ENCODE measurements at places on chromosomes 7 and 10.

GRCh38 chr7:137846549-137846826 is 286 bp downstream of the DGKI start:
- no peak for DNase-seq

DNA sequence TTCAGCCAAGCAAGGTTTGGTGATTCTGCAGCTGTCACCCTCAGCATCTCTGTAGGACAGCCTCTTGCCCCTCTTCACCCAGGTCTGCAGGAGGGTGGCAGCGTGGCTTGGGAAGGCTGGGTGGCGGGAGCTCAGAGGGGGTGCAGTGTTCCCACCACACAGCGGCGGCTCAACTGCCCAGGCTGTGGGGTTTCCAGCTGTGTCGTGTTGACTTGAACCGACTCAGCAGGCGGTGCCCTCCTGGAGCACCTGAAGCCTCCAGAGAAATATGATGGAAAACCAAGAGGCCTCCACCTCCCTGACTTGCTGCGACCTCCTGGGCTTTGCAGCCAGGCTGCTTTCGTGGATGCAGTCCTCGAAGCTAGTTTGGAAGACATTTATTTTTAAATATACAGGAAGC is 68.0 kb upstream of the KLF6 start:
- DNase-seq, result no peak

DNA sequence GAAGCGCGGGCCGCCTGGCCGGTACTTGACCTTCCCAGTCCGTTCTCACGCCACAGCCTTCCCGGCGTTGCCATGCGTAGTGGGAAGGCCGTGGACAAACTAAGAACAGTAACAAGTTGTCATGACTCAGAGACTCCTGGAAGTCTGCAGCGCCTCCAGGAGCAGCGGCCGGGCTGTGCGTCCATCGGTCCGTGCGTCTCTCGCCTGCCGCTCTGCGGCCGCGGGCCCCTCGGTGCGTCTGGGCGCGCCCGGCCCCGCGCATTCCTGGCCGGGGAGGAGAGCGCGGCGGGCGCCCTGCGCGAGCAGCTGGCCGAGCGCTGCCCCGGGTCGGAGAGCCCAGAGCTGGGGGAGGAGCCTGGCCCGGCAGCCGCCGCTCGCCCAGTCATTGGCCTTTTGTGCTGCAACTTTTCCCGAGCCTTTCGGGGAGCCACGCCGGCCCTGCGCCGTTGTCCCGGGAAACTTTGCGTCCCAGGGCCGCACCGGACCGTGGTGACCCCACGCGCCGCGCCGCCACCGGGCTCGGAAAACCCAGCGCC is 123.7 kb downstream of the TACC2 start:
- no peak for DNase-seq

- DNase-seq, result no peak
Observed at GRCh38 chr10:79248341-79249185, 98.7 kb upstream of the PPIF start.
